CD14-positive monocyte (primary cell): ENCODE measurements at places on chromosomes 2 and 18.
A peak's percentile ranks its signal among the peaks of the same experiment; 100 is the strongest.

GRCh38 chr2:65064728-65065552, 8.7 kb downstream of the CEP68 start:
- DNase-seq: peak; percentile 96

DNA sequence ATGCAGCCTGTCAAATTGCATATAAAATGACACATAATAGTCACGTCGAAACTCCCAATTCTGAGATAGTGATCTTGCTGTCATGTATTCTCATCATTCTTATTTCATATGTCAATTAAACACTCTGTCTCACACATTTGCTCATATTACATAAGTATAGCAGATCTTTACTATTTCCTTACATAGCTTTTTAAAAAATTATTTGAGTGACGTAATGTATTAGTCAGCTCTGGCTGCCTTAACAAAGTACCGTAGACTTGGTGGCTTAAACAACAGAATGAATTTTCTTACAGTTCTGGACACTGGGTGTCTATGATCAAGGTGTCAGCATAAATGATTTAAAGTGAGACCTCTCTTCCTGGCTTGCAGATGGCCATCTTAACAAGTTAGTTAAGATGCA, 1032.3 kb upstream of the NRXN1 start:
- no peak for DNase-seq

GRCh38 chr2:68901199-68901514, 30.0 kb upstream of the BMP10 start:
- peak; percentile 23 for DNase-seq

- no peak for DNase-seq
Observed at GRCh38 chr18:66558773-66559172, 45.1 kb downstream of the CDH19 start.

DNA sequence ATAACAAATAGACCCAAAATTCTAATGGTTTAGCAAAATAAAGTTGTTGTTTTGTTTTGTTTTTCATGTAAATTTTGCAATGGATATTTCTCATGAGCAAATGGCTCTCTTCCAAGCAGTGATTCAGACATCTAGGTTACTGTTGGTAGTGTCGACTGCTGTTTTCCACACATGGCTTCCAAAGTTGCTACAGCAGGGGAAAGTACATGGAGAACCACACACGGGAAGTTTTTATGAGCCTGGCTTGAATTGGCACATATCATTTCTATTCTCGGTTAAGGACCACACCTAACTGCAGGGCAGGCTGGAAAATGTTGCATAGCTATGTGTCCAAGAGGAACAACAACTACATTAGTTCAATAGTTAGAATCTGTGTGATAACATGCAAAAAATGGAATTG, 262.1 kb downstream of the GALNT13 start:
- no peak for DNase-seq

DNA sequence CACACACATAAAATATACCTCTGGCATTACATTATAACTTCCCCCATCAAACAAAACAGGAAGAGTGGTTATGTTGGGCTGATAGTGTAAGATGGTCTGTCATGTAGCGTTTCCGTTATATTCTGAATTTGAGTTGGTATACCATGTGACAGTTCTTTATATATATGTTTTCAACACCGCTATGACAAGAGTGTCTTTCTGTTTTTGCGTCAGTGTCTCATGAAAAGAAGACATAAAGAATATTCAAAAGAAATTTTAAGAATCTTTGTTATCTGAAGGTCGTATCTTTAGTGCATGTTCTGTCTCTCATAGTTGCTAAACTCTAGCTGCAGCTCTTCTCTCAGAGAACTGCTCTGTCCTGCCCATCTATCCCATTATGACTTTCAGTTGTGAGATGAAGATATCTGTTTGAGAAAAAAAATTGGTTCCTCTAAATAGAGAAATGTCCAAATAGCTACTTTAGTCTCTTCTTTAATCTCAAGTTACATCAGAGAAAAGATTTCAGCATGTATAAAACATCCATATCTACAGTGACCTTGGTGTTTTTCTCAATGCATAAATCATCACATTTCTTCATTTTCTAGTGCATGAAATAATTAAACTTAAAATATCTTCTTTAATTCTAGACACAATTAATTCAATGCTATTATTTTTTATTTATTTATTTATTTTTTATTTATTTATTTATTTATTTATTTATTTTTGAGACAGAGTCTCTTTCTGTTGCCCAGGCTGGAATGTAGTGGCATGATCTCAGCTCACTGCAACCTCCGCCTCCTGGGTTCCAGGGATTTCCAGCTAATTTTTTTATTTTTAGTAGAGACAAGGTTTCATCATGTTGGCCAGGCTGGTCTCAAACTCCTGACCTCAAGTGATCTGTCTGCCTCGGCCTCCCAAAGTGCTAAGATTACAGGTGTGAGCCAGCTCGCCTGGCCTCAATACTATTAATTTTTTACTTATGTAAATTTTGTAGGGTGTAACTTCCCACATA, 24.3 kb upstream of the PSME4 start:
- peak; percentile 35 for DNase-seq

- peak; percentile 41 for DNase-seq
Observed at GRCh38 chr2:30115141-30115980, 31.4 kb upstream of the YPEL5 start.

DNA sequence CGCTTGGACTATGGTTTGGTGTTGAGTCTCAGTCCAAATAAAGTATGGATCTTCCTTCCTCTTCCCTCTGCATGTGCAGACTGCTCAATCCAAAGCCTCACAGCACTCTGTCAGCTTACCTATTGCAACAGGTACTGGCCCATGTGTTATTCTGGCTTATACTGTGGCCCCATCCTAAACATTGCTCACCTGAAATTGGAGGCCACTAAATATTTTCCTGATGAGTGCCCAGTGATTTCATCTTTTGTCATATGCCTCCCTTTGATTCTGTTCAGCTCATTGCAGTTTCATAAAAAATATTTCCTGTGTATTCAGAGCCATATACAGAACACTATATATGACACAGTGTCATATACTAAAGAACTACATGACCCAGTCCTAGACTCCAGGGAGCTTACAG, 86.3 kb upstream of the FAM136A start:
- DNase-seq: no peak

DNA sequence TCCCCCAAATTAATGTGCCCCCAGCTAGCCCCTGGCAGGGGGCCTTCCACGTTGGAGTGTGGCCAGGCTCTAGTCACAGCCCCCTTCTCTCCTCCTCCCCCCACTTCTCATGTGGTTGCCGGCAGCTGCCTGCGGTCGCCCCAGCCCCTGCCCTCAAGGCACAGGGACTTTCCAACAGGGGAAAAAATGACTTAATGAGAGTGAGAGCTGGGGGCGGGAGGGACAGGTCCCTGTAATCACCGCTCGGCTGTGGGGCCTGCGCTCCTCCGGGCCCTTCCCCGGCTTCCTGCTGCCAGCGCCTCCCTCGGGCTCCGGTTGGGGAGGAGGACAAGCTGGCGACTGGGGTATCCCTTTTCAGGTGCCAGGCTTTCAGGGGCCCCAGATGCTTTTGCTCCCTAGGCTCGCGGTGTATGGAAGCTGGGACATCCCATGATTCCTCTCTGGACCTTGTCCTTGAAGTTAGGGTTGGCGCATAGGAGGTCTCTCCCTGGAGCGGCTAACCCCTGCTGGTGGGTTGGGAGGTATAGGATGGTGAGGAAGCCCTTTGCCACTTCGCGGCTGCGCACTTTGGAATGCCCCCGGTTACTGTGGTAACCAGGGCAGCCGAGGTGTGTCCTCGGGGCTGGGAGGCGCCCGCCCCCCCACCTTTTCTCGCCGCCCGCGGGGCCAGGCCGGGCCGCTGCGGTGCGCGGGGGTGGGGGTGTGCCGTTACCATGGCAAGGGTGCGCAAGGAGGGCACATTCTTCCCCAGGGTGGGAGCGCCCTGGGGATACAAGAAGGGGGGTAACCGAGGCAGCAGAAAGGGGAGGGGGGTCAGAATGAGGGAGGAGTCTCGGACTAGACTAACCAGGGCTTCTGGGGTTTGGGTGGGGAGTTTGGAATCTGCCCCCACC, 16.1 kb downstream of the WNT10A start:
- no peak for DNase-seq

DNA sequence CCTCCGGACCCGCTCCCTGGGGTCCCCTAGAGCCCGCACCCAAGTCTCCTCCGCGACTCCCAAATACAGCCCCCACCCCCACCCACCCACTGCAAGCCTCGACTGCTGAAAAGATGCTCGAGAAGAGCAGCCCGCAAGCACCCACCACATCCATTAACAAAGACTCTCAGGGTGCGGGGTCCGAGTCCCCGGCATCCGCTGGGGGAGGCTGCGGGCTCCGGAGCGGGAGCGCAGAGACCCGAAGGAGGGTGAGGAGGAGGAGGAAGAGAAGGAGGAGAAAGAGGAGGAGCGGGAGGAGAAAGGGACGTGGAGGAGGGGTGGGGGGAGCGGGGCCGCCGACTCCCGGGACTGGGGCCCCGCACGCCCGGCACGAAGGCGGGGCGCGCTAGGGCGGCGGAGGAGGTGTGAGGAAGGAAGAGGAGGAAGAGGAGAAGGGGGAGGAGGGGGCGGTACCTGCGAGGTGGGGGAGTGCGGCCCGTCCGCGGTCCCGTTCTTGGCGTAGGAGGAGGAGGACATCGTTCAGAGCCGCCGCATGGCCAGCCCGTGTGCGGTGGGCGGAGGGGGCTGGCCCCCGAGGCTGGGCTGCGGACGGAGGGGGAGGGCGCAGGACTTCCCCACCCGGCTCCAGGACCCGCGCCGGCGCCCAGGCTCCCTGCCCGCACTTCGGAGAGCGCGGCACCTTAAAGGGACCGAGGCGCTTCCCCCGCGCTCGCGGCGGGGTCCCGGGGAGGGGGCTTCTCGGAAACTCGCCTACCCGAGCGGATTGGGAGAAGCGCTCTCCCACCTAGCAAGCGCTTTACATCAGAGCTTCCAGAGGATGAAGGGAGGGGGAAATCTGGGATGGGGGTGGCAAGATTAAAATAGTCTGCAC, at the start of gene CACNB4:
Gene CACNB4, minus strand, starts transcription at position 549 of the 871 bp plus-strand sequence.
- DNase-seq: peak; percentile 12

DNA sequence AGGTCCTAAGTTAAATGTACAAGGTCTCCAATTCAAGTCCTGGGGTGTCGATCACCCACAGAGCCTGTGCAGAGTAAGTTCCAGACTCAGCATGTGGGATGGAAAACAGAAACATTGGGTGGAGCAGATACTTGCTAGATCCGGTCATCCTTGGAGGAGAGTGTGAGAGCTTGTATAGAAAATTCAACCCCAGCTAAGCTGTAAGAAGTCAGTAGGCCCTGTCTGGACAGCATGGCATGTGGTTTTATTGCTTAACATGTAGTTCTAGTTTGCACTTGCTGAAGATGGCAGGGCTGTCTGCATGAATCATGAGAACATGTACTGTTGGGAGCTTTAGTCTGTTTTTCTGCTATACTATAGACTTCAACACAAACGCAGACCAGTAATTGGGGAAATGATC, 189.6 kb upstream of the RMP24 start:
- no peak for DNase-seq

DNA sequence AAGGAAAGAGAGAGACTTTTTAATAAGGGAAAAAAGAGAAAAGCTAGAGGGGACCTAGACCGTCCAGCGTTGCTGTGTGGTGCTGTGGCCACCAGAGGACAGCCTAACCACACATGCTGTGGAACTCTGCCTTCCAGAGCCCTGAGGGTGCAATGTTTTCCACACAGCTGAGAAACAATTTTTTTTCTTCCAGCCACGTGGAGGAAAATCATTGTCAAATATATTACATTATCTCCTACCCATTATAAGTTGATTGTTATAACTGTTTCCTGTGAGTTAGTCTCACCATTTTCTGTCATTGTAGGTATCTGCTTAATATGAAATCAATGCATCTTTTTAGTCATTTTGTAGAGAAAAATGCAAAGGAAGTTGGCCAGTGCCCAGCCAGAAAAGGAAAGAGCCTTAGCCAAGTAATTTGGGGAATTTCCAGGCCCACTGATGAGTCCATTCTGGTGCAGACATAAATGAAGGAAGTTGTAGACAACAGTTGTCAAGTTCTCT, 5.9 kb upstream of the MRPL19 start:
- peak; percentile 31 for DNase-seq

DNA sequence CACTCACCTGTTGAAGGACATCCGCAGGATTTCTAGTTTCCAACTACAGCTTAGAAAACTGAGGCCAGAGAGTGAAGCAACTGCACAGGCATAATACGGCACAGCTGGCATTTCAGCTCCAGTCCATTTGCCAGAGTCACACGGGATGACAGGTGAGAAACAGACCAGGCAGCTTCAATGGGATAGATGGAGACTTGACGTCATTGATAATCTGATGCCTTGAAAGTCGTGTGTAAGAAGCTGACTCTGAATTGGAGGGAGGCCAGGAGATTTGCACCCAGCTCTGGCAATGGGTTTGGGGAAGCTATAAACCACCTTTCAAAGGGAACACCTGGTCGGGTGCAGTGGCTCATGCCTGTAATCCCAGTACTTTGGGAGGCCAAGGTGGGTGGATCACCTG, 12.4 kb upstream of the DNMT3A start:
- no peak for DNase-seq

DNA sequence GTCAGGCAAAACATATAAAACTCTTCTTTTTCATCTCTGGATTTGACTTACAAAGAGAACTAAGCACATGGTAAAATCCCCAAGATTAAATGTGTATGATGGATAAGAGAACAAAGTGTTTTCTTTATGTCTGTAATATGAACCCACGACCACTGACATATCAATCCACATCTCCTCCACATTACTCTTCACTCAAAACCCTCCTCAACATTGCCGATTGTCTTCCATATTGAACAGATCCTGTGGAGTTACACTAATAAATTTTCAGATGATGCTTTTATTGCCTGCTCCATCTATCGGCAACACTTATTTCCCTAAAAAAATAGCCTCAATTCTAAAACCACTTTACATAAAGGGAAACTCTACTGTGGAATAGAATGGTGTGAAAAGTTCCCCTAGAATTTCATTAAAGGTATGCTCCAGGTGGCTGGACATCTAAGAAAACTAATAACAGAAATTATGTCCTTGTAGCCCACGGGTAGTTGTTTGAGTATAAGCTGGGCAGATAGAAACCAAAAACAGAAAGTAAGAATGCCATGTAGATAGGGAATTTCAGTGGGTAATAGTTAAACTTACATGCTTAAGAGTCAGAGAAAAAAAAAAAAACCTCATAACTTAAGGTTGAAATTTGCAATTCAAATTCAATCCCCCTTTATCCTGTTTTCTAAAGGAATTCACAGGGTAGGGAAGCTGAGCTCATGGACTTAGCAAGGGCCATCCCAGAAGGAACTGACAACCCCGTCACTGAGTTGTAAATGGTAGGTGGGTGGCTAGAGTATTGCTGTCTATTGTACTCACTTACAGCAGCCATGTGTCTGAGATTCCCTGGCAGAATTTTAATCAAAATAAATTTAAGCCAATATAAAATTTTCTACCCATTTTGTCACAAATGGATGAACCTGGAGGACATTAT, 305.4 kb upstream of the LYPD1 start:
- no peak for DNase-seq

- DNase-seq: no peak
Observed at GRCh38 chr2:134227666-134228065, 26.2 kb upstream of the MGAT5 start.
